ENCODE measurements at places on chromosomes 16 and 17.
A peak's percentile ranks its signal among the peaks of the same experiment; 100 is the strongest.

DNA sequence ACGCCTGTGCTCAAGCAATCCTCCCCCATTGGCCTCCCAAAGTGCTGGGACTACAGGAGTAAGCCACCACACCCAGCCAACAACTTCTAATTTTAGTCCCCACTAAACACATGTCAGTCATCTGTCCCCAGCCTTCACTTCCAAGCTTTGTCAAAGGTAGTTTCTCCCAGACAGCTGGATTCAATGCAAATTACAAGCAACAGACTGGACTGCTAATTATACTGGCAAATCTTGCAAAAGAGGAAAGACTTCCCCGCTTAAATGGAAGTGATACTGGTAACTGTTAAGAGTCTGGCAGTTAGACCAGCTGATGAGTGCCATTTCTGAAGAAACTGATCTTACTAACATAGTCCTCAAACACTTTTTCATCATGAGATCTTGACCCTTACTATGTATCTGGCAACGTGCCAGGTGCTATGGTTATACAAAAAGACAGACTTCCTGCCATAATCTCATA is 8.2 kb upstream of the GGA2 start:
- DNase-seq = no peak

GRCh38 chr17:30378241-30378824 is 394 bp upstream of the CPD start:
- DNase-seq = peak; percentile 45

DNA sequence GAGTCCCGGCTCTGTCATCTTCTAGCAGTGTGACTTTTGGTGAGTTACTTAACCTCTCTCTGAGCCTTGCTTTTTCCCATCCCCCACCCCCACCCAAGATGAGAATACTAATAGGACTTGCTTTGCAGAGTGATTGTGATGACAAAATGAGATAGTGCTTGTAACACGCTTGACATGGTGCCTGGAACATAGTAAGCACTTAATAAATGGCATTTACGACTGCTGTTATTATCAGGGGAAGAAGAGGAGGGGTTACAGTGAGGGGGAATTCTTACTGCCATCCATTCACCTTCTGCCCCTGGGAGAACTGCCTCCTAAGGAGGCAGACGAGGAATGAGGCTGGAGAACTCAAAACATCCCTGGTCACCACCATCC is 7.8 kb downstream of the DLX4 start:
- no peak for DNase-seq

DNA sequence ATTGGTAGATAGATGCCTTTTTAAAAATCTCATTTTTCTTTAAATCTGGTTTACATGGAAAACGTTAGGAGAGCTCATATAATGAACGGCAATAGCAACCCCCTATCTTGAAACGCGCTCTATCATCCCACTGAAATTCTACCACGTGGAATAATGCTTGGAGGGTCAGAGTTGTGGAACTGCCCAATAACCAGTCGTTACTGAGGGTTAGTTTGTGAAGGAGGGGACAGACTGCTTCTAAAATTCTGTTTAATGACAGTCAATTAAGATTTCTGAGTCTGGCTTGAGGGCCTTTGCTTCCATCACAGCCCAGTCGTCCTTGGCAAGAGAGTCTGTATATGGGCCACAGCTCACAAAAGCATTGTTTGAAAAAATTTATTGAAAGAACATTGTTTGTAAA is 482 bp downstream of the IRF8 start:
- DNase-seq = no peak

DNA sequence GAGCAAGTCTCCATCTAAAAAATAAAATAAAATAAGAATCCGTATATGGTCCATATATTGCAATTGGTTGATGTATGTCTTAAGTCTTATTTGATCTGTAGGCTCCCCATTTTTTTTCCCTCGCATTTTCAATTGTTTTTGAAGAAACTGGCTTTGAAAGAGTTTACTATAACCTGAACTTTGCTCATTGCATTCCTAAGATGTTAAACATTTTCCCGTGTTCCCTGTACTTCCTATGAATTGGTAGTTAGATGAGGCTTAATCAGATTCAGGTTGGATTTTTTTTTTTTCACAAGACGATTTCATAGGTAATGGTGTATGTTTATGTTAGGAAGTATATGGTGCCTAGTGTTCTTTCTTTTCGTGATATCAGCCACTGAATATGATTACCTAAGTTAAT is 3.3 kb downstream of the LRRC36 start:
- DNase-seq = no peak

DNA sequence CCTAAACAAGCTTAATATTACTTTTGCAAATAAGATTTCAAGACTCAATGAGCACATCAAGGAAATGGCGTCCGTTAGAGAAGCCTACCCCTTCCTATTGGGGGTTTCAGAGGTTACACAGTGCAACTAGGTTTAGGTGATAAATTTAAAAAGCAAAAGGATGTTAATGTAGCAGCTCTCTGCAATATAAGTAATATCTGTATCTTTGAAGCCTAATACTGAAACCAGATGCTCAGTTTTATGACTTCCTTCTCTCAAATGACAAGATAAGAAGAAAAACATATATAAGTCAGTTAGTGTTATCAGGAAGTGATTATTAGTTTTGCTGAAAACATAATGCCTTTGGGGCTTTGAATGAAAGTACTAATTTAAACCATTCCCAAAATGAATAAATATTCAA is 54.3 kb upstream of the MED13 start:
- no peak for DNase-seq

DNA sequence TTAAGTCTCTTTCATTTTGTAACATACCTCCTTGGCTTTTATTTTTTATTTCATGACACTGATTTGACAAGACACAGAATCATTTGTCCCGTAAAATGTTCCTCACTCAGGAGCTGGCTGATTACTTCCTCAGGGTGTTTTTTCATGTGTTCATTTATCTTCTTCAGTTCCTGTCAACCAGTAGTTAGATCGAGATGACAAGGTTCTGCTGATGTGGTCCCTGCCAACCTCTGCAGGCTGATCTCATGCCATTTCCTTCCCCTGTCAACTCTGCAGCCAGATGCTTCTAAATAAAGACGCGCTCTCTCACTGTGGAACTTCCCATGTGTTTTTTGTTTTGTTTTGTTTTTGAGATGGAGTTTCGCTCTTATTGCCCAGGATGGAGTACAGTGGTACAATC is 8.1 kb upstream of the CXCL16 start:
- DNase-seq = no peak
